ENCODE measurements at places on chromosomes 13 and 19.
A peak's percentile ranks its signal among the peaks of the same experiment; 100 is the strongest.

- peak; percentile 35 for DNase-seq
These were observed 86.1 kb downstream of the KLF12 start for GRCh38 chr13:74047931-74048600.

- DNase-seq, result peak; percentile 15
These were observed 79.9 kb upstream of the GSX1 start for GRCh38 chr13:27712421-27712820.

DNA sequence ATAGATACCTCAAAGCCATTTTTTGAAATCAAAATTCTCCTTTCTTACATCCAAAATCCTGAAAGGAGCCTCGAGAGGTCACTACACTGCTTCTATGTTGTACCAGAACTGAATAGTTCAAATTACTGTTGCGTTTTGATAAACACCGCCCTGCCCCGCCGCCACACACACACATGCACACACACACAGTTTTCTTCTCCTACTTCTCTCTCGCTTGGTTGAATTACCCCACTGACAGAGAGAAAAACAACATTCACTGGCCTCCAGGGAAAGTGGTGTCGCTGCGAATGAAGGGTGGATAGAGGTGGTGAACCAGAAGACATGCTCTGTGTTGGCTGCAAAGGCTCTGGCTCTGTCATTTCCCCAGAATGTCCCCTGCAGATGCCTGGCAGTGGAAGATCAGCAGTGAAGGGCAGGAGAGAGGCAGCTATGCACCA lies 183.4 kb upstream of the RFC3 start:
- DNase-seq, result peak; percentile 52

- DNase-seq, result no peak
These were observed 39.6 kb downstream of the CACNA1A start for GRCh38 chr19:13466697-13467096.

DNA sequence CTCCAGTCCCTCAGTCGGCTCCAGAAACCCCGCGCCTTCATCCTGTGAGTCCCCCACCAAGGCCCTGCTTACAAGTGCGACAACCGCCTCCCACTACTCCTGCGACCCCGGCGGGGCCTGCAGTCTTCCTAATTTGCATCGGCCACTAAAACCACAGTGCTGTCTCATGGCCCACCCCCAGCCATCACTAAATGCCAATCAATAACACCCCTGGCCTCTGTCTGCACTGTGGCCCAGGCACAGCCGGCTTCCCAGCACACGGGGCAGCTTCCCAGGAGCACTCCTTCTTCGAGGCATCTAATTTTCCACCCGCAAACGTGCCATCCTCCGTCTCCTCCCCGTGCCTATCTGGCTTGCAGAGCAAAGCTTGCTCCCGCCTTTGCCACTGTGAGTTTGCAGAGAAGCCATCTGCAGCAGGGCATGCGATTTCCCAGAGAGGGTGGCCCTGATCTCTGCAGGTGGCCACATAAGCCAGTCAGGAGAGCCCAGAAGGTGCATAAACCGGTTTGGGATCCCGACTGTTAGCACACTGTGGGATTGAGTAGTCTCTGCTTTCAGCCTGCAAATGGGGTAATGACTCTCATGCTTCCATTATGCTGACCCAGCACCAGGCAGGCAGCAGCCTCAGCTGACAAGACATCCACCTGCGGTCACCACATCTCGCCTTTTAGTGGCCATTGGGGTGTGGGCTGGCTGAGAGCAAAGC lies 34.0 kb upstream of the USE1 start:
- DNase-seq, result no peak

- DNase-seq, result peak; percentile 27
These were observed 11.2 kb downstream of the HAS1 start for GRCh38 chr19:51712461-51713081.

GRCh38 chr13:112840472-112841302 lies 128.3 kb upstream of the MCF2L start:
- DNase-seq, result no peak

GRCh38 chr13:27194895-27195764 lies 23.5 kb upstream of the USP12 start:
- peak; percentile 83 for DNase-seq

GRCh38 chr13:40422588-40423235 lies 243.7 kb downstream of the FOXO1 start:
- DNase-seq, result no peak

DNA sequence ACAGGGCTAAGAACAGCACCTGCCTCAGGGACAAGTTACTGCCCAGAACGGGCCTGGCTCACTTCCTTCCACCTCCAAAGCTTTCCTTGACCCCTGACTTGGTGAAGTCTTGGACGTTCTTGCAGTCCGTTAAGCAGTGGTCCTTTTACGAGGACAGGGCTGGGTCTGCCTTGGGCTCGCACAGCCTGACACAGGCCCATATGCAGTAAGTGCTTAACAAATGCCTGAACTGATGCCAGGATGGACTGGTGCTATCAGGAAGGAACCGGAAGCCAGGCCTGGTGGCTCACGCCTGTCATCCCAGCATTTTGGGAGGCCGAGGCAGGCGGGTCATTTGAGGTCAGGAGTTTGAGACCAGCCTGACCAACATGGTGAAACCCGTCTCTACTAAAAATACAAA lies 1.8 kb upstream of the PLK5 start:
- DNase-seq, result no peak

GRCh38 chr19:10976131-10976892 lies 15.5 kb downstream of the SMARCA4 start:
- no peak for DNase-seq

GRCh38 chr19:3532154-3532786 lies 6.7 kb upstream of the TEKTIP1 start:
- no peak for DNase-seq

DNA sequence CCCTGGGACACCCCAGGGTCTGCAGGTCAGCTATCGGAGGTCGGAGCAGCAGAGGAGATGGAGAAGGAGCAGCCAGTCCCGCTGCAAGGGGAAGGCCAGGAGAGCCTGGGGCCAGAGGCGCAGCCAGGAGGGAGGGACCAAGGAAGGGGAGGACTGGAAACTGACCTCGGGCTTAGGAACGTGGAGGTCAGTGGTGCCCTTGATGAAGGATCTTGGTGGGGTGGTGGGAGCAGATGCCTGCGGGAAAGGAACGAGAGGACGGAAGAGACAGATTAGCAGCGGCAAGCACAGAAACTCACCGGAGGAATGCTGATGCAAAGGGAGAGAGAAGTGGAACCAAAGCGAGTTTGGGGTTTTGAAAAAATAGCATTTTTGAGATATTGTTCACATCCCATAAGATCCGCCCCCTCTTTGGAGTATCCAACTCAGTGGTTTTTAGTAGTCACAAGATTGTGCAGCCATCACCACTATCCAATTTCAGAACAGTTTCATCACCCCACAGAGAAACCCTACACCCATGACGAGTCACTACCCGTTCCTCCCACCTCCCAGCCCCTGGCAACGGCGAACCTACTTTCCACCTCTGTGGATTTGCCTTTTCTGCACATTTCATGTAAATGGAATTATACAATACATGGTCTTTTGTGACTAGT lies 22.1 kb downstream of the PLEKHF1 start:
- DNase-seq, result peak; percentile 99

GRCh38 chr13:37695200-37695599 lies 96.6 kb upstream of the POSTN start:
- DNase-seq, result no peak

- DNase-seq, result no peak
These were observed 328.0 kb downstream of the UQCRFS1 start for GRCh38 chr19:28884786-28885476.

DNA sequence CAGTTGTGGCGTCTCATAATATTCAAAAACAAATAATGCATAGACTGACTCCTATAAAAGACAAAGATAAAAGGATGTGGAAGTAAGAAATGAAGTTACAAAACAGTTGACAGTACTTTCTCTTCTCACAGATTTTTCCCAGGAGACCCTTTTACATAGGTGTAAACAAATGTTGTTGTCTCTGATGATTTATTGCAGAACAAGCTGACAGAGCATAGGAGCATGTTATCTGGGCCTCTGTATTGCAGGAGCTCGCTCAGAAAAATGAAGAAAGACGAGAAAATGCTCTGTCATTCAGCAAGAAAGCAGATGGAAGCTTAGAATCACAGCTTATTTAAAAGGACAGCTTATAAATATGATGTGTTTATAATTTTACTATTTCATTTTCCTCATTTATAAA lies 353.6 kb upstream of the GPC6 start:
- no peak for DNase-seq

DNA sequence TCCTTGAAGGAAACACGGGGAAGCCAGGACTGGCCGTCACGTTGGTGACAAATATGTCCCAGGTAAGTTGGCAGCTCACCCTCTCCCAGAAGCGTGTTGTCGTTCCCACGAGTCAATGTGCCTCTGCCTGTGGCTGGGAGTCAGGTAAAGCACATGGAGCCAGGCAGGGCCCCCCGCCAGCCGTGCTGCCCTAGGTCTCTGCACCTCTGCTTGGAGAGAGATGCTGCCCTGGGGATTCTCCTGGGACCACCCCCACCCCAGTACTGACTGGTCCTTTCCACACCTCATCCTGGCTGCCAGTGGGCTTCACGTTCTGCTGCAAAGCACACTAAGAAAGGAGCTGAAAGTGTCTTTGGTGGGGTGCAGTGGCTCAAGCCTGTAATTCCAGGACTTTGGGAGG lies 9.9 kb downstream of the ZNF114 start:
- no peak for DNase-seq

DNA sequence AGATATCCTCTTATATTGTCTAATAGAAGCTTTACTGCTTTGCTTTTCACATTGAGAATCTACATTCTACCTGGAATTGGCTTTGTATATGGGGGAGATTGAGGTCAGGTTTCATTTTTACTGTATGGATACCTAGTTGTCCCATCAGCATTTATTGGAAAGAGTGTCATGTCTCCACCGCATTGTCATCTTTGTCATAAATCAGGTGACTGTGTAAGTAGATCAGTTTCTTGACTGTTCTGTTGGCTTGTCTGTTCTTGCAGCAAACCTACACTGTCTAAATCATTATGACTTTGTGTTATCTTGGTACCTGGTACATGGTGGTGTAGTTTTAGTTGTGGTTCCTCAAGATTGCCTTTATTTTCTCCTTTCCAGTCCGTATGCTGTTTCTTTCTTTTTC lies 5.8 kb downstream of the URI1 start:
- no peak for DNase-seq

- DNase-seq, result no peak
These were observed 179.8 kb downstream of the COG6 start for GRCh38 chr13:39835253-39835652.

- no peak for DNase-seq
These were observed at the start of gene DENND1C for GRCh38 chr19:6481541-6482342. Gene DENND1C, minus strand, starts transcription at chr19:6481787. Its CDS starts 92 bp downstream, at chr19:6481695.

- DNase-seq, result peak; percentile 59
These were observed 2.9 kb downstream of the UBL3 start for GRCh38 chr13:29847501-29847983.

DNA sequence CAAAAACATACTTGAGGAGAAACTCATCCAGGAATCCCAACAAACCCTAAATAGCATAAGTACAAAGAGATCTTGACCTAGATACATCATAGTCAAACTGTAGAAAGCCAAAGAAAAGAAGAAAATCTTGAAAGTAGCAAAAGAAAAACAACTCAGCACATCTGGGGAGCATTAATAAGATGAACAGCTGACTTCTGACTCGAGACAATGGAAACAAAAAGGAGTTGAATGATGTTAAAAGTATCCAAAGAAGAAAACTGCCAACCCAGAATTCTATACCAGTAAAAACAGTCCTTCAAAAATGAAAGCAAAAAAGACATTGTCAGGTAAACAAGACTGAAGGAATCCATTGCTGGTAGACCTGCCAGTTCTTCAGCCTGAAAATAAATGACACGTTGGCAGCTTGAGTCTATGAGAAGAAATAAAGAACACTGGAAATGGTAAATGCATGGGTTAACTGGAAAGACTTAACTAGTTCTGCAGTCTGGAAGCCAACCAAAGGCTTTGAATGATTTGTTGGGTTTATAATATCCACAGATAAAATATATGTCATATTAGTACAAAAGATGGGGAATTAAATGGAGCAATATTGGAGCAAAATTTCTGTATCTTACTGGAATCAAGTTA lies 46.8 kb downstream of the TSSK6 start:
- DNase-seq, result no peak

- no peak for DNase-seq
These were observed 82.8 kb downstream of the STARD13 start for GRCh38 chr13:33202644-33203169.

GRCh38 chr13:50797091-50797490 lies 46.4 kb downstream of the DLEU7 start:
- DNase-seq, result no peak

DNA sequence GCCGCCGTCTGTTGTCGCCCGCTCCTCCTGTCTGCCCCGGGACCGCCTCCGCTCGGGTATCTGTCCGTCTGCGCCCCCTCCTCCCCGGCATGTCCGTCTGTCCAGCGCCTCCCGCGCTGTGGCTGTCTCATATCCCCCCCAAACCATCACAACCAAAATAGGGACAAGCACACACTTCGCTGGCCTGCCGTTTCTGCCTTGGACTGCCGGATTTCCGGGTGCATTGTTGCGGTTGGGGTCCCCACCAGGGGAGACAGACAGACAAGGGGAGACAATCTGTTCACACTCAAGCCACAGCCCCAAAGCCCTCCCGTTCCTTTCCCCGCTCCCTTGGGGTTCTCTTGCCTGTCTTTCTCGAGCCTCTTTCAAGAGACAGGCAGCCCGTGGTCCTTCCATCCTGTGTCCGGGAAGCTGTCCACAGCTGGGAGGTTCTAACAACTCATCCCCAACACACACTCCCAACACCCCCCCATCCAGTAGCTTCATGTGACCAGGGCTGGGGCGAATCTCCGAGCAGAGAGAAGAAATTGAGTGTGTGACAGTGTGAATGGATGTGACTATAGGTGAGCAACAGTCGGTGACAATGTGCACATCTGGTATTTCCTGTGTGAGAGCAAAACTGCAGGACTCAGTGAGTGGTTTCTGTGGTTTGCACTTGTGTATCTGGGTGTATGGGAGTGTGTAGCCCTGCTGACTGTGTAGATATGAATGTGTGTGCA lies 16.5 kb upstream of the FOSB start:
- peak; percentile 53 for DNase-seq

DNA sequence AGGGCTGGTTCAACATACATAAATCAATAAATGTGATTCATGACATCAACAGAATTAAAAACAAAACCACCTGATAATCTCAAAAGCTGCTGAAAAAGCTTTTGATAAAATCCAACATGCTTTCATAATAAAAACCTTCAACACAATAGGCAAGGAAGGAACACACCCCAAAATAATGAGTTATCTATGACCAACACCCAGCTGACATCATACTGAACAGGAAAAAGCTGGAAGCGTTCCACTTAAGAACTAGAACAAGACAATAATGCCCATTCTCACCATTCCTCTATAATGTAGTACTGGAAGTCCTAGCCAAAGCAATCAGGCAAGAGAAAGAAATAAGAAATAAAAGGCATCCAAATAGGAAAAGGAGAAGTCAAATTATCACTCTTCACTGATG lies 116.2 kb upstream of the FREM2 start:
- no peak for DNase-seq

Data from fibroblast of lung (primary cell).